ENCODE measurements at places on chromosomes 5 and 9.

- peak; percentile 26 for DNase-seq
Observed at GRCh38 chr5:115168829-115169486, 750 bp downstream of the TRIM36 start.

- no peak for DNase-seq
Observed at GRCh38 chr5:161311146-161311708, 235.3 kb downstream of the GABRB2 start.

DNA sequence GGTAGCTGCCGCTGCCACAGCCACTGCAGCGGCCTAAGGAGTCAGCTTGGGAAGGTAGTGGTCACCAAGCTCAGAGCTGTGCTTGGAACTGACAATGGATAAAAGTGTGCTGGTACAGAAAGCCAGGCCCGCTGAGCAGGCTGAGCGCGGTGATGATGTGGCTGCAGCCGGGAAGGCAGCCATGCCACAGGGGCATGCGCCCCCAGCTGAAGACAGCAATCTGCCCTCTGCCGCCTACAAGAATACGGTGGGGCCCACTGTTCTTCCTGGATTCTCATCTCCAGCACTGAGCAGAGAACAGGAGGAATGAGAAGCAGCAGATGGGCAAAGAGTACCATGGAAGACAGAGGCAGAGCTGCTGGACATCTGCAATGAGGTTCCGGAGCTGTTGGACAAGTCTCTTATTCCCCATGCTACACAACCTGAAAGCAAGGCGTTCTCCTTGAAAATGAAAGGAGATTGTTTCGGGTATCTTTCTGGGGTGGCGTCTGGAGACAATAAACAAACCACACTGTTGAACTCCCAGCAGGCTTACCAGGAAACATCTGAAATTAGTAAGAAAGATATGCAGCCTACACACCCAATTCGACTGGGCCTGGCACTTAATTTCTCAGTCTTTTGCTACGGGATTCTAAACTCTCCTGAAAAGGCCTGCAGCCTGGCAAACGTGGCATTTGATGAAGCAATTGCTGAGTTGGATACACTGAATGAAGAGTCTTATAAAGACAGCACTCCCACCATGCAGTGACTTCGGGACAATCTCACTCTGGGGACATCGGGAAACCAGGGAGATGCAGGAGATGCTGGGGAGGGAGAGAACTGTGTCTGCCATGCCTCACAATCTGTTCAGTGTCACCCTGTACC, 22.8 kb upstream of the ANKRD18A start:
- no peak for DNase-seq

DNA sequence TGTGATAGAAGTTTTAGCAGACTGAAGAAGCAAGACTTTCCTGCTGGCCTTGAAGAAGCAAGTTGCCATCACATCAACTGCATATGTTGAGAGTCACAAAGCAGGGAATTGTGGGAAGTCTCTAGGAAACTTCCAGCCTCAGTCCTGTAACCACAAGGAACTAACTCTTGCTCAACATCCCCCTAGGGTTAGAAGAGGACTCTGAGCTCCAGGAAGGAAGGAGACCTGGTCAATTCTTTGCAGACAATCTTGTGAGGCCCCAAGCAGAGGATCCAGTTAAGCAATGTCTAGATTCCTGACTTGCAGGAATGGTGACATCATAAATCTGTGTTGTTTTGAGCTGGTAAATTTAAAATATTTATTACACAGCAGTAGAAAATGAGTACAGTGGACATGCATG, 18.6 kb upstream of the ZNF366 start:
- no peak for DNase-seq

GRCh38 chr9:89603767-89604665, 796 bp upstream of the GADD45G start:
- peak; percentile 89 for DNase-seq

GRCh38 chr5:107135391-107135790, 535.3 kb downstream of the EFNA5 start:
- no peak for DNase-seq

DNA sequence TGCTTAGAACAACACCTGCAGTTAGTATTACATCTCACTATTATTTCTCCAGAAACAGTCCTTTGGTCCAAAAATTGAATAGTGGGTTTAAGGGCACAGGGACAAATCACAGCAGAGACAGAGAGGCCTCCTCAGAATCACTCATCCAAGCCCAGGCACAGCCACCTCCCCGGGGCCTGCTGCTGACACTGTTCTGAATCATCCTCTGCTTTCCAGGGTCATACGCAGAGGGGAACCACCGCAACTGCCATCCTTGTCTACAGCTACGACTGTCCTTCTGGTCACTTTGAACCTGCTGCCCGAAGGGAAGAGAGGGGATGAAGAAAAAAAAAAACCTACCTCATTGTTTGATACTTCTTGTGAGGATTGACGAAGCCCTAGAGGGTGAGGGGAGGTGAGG, 35.3 kb upstream of the MAN2A1 start:
- DNase-seq, result no peak

DNA sequence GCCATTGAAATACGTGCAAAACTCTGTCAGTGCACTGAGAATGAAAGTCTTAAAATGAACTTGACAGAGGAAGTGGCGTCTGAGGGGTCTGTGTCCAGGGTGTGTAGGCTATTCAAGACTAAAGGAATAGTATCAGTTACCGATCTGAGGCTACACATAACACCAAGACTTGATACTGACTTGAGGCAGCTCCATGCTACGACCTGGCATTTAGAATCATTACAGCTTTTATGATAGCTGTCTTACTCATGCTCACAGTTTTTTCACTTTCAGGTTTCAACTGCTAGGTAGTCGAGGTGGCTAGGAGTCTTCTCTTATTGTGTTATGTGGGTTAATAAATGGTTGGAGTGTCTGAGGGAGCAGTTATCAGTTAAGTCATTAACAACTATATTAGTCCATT, 92.8 kb upstream of the SLCO6A1 start:
- no peak for DNase-seq

GRCh38 chr5:54259090-54259489, 51.3 kb downstream of the ARL15 start:
- no peak for DNase-seq

DNA sequence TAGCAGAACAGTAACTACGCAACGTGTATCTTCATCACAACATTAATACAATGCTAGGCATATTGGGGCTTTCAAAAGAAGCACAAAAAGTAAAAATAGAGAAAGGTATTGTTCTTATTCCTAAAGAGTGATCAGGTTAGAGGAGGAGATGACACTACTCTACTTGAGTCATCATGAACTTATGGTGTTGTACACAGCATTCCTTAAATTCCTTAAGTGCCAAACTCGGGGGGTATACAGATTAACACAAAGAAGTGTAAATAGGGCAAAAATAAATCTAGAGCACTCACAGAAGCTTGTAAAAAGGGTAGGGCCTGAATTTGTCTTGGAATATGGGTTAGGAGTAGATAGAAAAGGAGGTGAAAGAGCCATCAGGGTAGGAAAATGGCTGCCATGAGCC, 308.0 kb upstream of the DAP start:
- DNase-seq, result no peak

DNA sequence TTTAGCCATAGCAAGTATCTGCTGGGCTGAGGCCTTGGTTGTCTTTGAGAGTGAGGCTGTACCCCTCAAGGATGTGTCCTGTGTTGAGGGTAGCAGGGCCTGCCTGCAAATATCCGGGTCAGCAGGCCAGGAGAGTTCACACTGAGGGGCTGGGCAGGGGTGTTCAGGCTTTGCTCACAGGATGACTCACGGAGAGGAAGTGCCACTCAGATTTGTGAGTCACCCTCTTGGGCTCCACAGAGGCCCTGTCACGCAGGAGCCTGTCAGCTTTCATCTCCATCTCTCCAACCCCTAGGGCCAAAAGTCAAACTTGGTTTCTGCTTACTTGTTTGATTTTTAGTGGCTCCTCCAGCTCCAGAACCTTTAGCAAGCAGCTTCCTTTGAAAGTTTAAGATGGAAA, 211.5 kb downstream of the SEC61B start:
- DNase-seq, result peak; percentile 71

GRCh38 chr9:105299190-105299854, 54.9 kb downstream of the SLC44A1 start:
- peak; percentile 11 for DNase-seq

- no peak for DNase-seq
Observed at GRCh38 chr5:90479611-90480385, 5.1 kb downstream of the POLR3G start.

DNA sequence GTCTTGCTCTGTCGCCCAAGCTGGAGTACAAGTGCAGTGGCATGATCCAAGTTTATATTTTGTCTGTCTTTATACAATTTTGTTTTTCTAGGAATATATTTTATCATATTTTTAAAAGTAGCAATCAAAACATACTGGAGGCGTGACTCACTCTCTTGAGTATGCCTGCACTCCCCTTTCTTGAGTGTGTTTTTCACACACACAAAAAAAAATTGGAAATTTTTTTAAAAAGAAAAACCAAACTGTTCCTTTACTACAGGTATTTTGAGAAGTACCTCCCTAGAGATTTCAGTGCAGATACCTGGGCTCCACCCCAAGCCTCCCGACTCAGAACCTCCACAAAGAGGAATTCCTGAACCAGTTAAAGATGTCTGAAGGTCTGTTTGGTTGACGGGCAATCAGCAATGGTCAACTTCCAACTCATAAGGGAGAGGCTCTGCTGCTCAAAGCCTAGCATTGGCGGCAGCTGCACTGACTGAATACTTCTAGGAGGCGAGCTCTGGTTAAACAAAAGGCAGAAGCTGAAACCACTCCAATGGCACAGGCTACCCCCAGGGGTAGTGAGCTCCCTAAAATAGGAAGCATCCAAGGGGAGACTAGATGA, 27.4 kb downstream of the PDE6A start:
- no peak for DNase-seq

DNA sequence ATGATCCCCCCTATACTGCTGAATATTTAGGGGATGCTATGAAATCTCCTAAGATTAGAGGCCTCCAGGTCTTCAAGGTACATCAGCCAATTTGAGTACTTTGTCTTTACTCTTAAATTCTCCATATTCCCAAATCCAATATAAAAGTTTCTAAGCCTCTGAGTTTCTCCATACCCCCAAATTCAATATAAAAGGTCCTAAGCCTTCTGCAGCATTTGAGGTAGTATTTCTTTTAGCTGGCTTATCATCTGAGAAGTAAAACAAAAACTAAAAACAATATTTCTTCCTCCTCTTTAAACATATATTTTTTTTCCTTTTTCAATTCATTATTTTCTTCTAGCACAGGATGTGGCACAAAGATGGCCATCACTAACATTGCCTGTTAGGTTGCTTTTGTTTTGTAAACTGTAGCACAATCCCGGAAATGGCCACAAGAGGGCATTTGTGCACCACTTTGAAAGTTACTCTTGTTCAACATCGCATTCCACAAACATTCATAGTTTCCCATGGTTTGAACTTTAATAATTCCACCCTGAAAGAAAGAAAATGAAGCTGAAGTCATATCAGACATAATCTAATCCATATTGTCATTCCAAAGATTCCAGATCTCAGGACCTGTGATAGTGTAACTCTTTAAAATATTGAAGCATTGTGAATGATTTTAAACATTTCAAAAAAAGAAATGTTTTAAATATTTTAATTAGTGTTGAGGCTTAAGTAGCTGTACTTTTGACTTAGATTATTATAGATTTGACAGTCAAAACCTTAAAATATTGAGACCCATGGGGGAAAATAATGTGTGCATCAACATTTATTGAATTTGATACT, 21.0 kb upstream of the SCGB3A2 start:
- peak; percentile 55 for DNase-seq

DNA sequence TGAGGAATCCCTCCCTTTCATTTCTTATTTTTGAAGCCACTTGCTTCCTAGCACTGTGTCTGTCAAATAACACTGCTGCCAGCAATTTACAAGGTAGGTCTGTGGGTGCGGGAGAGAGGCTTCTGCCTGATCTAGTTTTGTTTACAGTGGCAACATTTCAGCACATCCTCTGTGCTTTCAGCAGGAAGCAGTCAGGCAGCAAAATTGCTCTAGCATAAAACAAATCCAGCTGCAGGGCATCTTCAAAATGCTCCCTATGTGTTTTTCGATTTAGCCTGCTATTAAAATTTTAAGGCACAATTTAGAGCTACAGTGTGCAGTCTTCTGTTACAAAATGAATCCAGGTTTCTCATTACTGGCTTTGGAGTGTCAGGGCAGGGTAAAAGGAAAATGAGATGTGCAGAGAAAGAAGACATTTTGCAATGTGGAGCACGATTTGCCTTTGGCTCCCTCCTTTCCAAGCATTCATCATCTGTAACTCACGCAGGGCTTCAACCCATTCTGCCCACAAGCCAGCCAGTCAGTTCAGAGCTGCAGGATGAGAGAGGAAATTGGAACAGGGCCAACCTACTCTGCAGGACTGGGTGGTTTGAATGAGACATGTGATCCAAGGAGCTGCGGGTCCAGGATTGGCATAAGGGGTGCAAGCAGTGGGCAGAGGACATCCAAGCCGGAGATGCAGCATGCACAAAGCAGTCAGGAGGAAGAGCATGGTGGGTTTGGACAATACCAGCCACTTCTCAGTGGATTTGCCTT, 143.4 kb upstream of the APC start:
- peak; percentile 18 for DNase-seq

DNA sequence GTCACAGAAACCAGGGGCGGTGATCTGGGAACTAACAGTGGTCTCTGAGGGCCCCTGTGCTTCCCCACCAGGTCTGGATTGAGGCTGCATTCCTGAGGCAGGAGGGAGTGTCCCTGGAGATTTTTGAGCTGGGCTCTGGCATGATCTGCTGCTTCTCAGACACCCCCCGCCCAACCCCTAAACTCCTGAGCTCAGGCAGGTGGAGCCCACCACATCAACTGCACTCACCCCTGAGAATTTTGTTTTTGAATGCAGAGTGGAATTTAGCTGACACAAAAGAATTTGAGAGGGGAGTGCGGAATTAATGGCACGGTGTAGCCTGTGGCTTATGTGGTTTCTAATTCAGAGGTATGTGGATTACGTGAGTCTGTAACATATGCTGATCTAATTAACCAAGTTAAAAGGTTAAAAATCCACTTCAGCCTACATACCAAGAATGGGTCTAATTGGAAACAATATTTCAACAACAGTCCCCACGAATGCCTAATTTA, 23.9 kb upstream of the CTSL start:
- no peak for DNase-seq

DNA sequence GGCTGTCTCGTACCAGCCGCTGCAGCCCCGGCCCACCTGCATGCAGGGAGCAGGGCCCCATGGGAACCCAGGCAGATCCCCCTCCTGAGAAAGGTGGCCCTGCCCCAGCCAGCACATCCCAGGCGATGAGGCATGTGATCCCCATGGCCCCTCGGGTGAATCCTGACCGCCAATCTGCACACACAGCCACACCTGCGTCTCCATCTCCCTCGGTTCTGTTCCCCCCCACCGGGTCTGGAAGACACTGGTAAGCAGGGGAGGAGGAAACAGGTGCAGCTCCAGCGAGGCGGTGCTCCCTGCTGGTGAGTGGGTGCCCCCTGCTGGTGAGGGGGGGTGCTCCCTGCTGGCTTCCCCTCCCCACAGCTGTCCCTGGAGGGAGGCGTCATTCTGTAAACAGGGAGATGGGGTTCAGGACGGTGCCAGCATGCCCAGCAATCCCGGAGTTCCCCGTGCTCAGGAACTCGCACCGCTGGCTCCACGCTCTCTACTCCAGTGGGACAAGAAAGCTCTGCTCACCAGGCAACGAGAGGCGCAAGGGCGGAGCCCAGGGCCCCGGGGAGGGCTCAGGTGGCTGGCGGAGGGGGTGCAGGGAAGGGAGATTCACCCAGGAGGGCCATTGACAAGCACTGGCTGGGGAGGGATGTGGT, 28.4 kb upstream of the SLC12A7 start:
- peak; percentile 84 for DNase-seq

Data from BE2C (cell line).